Stimulated activated CD4-positive, alpha-beta T cell treated with anti-CD3 and anti-CD28 coated beads, Interleukin-12 subunit alpha, Interleukin-12 subunit beta, amount 100 ng/mL, for 4 hours (primary cell): ENCODE measurements at places on chromosomes 4 and X.

GRCh38 chr4:173128199-173128890 lies 40.3 kb upstream of the GALNT7 start:
- no peak for DNase-seq

DNA sequence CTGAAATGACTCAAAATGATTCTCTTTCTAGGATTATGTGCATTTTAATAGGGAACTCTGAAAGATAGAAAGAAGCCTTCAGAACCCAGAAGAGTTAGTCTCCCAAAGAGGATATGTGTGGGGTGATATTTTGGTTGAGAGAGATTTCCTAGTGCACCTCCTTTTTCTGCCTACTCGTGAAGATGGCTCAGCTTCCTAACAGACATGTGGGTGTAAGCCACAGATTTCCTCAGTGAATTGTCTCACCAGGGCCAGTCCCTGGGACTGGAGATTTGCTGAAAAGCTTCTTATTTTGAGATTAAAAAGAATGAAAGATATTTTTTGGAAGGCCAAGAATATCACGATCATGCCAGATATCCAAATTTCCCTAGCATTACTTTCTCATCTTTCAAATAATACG lies 42.8 kb downstream of the MAGEB17 start:
- DNase-seq: no peak

GRCh38 chrX:33592396-33592795 lies 381.0 kb upstream of the DMD start:
- DNase-seq: no peak

DNA sequence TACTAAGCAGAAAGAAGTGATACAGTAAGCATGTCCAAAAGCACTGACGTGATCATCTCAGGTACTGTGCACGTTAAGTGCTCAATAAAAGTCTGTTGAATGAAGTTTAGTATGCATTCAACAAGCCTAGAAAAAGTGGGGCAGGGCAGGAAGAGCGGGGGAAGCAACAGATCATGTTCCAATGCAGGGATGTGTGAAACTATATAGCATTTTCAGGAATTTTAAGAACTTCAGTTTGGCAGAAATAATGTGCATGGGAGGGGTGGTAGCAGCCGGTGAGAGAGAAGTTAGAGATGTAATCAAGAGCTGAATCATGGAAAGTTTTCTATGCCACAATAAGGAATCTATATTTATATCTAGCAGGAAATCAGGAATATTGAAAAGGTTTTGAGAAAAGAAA lies 19.2 kb upstream of the CCNA2 start:
- no peak for DNase-seq

- DNase-seq: no peak
Measured at GRCh38 chrX:9606971-9607370, 142.1 kb downstream of the TBL1X start.
